CD4-positive, alpha-beta T cell (primary cell): ENCODE measurements at places on chromosomes 2 and 18.

DNA sequence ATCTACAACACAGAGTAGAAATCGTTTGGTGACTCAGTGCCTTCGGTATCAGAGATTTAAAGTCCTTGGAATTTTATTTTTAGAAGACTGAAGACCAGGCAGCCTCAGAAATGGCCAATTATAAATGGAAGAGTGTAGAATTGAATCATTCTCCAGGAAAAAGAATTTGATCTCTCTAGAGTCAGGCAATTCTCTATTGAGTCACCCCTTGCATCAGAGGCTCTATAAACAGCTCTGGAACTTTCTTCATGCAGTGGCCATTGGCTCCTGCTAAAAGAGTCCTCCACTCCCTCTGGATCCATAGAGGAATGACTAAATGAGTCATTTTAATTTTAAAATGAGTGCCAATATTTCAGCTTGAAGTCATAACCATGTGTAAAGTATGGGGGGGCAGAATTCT, 816.2 kb downstream of the TDRD15 start:
- H3K4me3 ChIP-seq = no peak overlapping the region
- no peaks in the 10 kb centered on the region for H3K27me3 ChIP-seq
- no peaks in the 10 kb centered on the region for H3K36me3 ChIP-seq
- no peak for DNase-seq
- H3K4me1 ChIP-seq = no peaks in the 10 kb centered on the region

DNA sequence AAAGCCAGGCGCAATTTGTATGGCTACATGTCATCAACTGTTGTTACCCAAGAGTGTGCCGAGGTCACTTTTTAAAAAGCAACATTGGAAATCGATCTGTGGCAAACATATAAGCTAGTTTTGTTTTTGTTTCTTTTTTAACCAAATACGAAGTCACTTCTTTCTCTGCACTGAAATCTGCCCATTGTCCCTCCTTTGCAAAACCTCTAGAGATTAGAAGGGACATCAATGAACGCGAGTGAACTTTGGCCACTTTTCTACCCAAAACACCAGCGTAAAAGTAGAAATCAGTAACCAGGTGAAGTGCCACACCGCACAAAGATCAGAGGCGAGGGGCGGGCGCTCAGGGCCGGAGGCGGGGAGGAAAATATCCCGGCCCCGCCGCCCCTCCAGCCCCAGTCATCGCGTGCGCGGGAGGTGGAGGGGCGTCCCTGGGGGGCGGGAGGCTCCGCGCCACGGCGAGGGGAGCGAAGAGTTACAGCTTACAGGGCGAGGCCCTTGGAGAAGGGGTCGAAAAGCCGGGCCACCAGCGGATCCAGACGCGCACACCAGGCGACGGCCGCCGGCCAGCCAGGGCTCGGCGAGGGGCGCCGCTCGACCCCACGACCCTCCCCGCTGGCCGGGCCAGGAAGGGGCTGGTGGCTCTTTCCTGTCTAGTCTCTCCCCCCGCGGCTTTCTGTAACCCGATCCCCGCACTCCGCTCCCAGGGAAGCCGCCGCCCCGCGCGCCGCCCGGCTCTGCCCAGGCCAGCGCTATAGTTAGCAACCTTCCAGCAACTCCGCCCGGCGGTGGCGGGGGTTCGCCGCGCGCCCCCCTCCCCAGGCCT, 993 bp downstream of the RBMS1 start:
- no peaks in the 10 kb centered on the region for H3K27me3 ChIP-seq
- H3K36me3 ChIP-seq = no peaks in the 10 kb centered on the region
- DNase-seq = peak; percentile 51
- H3K27ac ChIP-seq = peak overlapping the region; percentile 65
- peaks cover 18% of the 10 kb centered on the region for H3K4me1 ChIP-seq

DNA sequence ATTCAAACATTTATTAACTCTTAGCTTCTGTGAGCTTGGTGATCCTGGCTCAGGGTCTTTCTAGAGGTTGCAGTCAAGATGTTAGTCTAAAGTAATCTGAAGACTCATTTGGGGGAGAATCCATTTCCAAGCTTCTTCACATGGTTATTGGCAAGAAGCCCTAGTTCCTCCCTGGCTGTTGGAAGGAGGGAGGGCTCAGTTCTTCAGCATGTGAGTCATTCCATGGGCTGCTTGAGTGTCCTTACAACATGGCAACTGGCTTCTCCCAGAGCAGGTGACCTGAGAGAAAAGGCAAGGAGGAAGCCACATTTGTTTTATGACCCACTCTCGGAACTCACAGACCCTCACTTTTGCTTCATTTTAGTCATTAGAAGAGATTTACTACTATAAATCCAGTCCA, 10.6 kb upstream of the C2orf74 start:
- no peaks in the 10 kb centered on the region for H3K27me3 ChIP-seq
- H3K27ac ChIP-seq = no peak overlapping the region
- no peaks in the 10 kb centered on the region for H3K4me1 ChIP-seq
- H3K36me3 ChIP-seq = peaks cover 10% of the 10 kb centered on the region
- H3K4me3 ChIP-seq = no peak overlapping the region

- H3K27me3 ChIP-seq = no peaks in the 10 kb centered on the region
- H3K27ac ChIP-seq = no peak overlapping the region
- no peaks in the 10 kb centered on the region for H3K36me3 ChIP-seq
- no peaks in the 10 kb centered on the region for H3K4me1 ChIP-seq
Observed at GRCh38 chr2:23622466-23622865, 237.5 kb downstream of the KLHL29 start.

GRCh38 chr2:68203587-68203986, 45.9 kb downstream of the PNO1 start:
- peak overlapping the region; percentile 52 for H3K27ac ChIP-seq
- H3K36me3 ChIP-seq = no peaks in the 10 kb centered on the region
- H3K4me1 ChIP-seq = peaks cover 28% of the 10 kb centered on the region
- DNase-seq = no peak

DNA sequence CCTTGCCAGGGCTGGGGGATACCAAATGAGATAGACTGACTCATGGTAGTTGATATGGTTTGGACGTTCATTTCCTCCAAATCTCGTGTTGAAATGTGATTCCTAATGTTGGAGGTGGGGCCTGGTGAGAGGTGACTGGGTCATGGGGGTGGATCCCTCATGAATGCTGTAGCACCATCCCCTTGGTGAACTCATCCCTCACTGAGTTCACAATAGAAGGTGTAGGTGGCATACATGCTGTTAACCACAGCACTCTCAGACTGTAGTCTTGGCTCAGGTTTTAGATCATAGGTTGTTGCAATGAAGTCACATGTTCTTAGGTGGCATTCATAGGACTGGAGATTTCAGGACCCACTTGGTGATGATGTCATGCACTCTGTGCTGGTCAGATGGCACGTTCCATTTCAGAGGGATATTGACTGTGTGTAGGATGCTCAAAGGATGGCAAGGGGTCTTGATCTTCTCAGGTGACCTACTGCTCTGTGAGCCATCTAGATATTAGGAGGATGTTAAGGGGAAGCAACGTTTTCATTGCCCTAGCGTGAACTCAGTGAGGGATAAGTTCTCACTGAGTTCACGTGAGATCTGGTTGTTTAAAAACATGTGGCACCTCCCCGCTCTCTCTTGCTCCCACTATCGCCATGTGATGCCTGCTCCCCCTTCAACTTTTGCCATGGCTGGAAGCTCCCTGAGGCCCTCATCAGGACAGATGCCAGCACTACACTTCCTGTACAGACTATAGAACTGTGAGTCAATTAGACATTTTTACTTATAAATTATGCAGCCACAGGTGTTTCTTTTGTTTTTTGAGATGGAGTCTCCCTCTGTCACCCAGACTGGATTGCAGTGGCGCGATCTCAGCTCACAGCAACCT, 73.8 kb upstream of the ACAA2 start:
- no peaks in the 10 kb centered on the region for H3K4me1 ChIP-seq
- no peak overlapping the region for H3K4me3 ChIP-seq
- no peaks in the 10 kb centered on the region for H3K36me3 ChIP-seq
- no peaks in the 10 kb centered on the region for H3K27me3 ChIP-seq
- DNase-seq = no peak

GRCh38 chr2:102103992-102104871, 38.3 kb upstream of the IL1R1 start:
- peak; percentile 56 for DNase-seq
- H3K27me3 ChIP-seq = no peaks in the 10 kb centered on the region
- no peak overlapping the region for H3K27ac ChIP-seq
- H3K4me1 ChIP-seq = peaks cover 9% of the 10 kb centered on the region
- H3K4me3 ChIP-seq = peak overlapping the region; percentile 41
- H3K36me3 ChIP-seq = no peaks in the 10 kb centered on the region

- H3K4me1 ChIP-seq = no peaks in the 10 kb centered on the region
- H3K36me3 ChIP-seq = no peaks in the 10 kb centered on the region
- no peak overlapping the region for H3K27ac ChIP-seq
Observed at GRCh38 chr2:35416391-35417140, 939.0 kb upstream of the CRIM1 start.

DNA sequence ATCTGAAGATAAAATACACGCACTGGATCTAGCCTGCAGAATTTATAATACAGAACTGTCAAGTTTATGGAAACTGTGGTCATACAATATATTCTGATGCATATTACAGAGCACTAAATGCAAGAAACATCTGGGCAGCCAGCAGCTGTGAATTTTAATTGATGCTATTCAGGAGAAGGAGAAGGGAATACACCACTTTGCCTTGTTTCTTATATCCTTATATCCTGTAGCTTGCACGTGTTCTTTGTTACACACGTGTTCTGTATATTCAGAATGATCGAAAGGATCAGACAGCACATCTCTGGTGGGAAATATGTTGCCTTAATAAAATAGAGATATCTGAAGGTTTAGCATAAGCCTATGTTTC, 335.8 kb downstream of the AGPS start:
- peaks cover 7% of the 10 kb centered on the region for H3K27me3 ChIP-seq
- no peaks in the 10 kb centered on the region for H3K36me3 ChIP-seq
- H3K4me3 ChIP-seq = no peak overlapping the region
- DNase-seq = no peak

- peaks cover 27% of the 10 kb centered on the region for H3K36me3 ChIP-seq
- H3K27ac ChIP-seq = no peak overlapping the region
- no peak for DNase-seq
Observed at GRCh38 chr2:127508023-127508630, 18.2 kb downstream of the IWS1 start.

- DNase-seq = no peak
- no peak overlapping the region for H3K27ac ChIP-seq
- peaks cover 6% of the 10 kb centered on the region for H3K4me1 ChIP-seq
Observed at GRCh38 chr2:1370461-1370860, 42.8 kb upstream of the TPO start.

- no peak overlapping the region for H3K27ac ChIP-seq
- H3K27me3 ChIP-seq = no peaks in the 10 kb centered on the region
- H3K36me3 ChIP-seq = no peaks in the 10 kb centered on the region
- no peak for DNase-seq
Observed at GRCh38 chr2:216221811-216222210, 112.7 kb downstream of the XRCC5 start.

GRCh38 chr2:153455403-153455802, 23.2 kb downstream of the RPRM start:
- H3K4me1 ChIP-seq = no peaks in the 10 kb centered on the region
- DNase-seq = no peak
- no peaks in the 10 kb centered on the region for H3K36me3 ChIP-seq
- no peaks in the 10 kb centered on the region for H3K27me3 ChIP-seq
